ENCODE measurements at places on chromosomes 3 and 15.

DNA sequence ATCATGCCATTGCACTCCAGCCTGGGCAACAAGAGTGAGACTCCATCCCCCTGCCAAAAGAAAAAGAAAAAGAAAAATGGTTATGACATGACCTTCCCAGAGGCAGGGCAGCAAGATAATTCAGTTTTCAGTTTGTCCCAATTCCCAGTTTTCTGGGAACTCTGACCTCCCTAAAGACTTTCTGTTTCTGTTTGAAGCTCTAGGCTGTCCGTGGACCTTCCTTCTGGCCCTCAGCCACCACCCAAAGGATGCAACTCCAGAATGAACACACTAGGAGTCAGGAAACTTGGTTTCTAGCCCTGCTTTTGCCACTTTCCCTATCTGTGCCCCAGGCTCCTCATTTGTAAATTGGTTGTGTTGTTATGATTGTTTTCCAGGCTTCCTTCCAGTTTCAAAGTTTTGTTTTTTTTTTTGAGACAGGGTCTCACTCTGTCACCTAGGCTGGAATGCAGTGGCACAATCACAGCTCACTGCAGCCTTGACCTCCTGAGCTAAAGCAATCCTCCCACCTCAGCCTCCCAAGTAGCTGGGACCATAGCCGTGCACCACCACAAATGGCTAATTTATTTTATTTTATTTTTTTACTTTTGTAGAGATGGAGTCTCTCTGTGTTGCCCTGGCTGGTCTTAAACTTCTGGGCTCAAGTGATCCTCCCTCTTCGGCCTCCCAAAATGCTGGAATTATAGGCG lies 68.6 kb downstream of the CDC25A start:
- DNase-seq, result peak; percentile 63

DNA sequence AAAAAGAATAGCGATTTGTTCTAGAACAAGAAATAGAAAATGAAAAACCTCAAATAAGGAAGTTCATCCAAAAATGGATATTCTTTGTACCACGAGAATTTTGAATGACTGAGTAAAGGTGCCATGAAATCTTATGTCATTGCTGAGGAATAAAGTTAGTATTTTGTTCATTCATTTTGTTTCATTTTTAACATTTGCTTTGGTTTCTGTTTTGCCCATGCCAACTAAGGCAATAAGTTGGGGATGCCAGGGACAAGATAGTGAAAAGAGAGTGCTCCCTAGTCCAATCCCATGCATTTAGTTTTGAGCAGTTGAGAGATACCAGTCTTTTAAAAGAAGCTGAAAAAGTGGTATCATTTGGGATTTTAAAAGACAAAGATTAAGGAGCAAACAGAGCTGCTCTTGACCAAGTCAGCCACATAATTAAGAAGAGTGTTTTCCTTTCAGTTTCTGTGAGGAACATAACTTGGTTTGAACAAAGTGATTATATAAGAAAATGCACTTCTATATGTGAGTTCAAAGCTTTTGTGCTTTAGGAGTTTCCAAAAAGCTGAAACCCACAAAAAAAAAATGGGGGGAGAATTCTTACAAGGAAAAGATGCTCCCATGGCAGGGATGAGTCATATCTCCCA lies 201.4 kb downstream of the PLOD2 start:
- DNase-seq, result no peak

GRCh38 chr15:35748105-35748504 lies 202.1 kb upstream of the DPH6 start:
- DNase-seq, result no peak

GRCh38 chr3:157103280-157103679 lies 56.7 kb downstream of the CCNL1 start:
- DNase-seq, result no peak

DNA sequence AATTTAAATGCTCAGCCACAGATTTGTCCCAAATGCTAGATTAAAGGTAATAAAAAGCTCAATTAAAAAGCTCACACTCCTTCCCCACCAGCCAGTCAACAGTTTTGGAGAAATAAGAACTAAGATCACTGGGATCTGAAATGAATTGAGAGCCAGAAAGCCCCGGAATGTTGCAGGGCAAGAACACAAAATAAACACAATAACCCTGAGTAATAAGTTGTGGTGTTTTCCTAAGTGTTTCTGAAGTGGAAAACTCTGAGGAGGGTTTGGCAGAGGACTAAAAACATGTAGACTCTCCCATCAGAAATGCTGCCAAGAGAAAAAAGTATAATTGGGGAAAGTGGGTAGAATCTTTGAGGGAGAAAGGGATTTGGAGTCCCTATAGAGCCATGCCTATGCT lies 127.8 kb downstream of the ABI3BP start:
- peak; percentile 82 for DNase-seq

GRCh38 chr3:195071916-195072820 lies 198.8 kb downstream of the XXYLT1 start:
- no peak for DNase-seq

DNA sequence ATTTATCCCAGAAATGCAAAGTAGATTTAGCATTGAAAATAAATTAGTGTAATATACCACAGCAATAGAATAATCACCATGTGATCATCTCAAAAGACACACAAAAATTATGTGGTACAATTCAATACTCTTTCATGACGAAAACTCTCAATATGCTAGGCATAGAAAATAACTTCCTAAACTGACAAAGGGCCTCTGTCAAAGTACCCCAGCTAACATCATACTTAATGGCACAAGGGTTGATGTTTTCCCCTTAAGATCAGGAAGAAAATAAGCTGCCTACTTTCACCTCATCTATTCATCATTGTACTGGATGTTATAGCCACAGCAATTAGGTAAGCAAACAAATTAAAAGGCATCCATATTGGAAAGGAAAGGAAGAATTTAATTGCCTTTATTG lies 22.7 kb upstream of the NIPA2 start:
- DNase-seq, result no peak

GRCh38 chr3:63952248-63952594 lies 40.0 kb upstream of the SCAANT1 start:
- no peak for DNase-seq

DNA sequence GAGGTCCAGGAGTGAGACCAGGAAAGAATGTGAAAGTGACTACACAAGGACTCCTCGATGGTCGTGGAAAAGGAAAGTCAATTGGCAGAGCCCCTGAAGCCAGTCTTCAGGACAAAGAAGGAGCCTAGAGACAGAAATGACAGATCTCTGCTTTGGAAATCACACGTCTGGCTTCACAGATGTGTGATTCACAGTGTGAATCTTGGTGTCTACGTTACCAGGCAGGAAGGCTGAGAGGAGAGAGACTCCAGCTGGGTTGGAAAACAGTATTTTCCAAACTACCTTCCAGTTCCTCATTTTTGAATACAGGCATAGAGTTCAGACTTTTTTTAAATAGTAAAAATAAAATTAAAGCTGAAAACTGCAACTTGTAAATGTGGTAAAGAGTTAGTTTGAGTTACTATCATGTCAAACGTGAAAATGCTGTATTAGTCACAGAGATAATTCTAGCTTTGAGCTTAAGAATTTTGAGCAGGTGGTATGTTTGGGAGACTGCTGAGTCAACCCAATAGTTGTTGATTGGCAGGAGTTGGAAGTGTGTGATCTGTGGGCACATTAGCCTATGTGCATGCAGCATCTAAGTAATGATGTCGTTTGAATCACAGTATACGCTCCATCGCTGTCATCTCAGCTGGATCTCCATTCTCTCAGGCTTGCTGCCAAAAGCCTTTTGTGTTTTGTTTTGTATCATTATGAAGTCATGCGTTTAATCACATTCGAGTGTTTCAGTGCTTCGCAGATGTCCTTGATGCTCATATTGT lies 6.0 kb downstream of the CCR2 start:
- no peak for DNase-seq

Data from stromal cell of bone marrow (primary cell).